Esophagus squamous epithelium (tissue), 5 donors: ENCODE measurements at places on chromosomes 5 and 9. TPM values are rescaled to one million over a fixed set of nuclear protein-coding genes. Genes with fewer than 3 reads are reported as not detected.

GRCh38 chr9:131715906-131716305, 24.0 kb downstream of the RAPGEF1 start:
- H3K27me3 ChIP-seq: no peaks in the 10 kb centered on the region
- H3K36me3 ChIP-seq: peaks cover 2% of the 10 kb centered on the region
- H3K4me1 ChIP-seq: peaks cover 78% of the 10 kb centered on the region
- peak overlapping the region; percentile 20 for H3K27ac ChIP-seq

DNA sequence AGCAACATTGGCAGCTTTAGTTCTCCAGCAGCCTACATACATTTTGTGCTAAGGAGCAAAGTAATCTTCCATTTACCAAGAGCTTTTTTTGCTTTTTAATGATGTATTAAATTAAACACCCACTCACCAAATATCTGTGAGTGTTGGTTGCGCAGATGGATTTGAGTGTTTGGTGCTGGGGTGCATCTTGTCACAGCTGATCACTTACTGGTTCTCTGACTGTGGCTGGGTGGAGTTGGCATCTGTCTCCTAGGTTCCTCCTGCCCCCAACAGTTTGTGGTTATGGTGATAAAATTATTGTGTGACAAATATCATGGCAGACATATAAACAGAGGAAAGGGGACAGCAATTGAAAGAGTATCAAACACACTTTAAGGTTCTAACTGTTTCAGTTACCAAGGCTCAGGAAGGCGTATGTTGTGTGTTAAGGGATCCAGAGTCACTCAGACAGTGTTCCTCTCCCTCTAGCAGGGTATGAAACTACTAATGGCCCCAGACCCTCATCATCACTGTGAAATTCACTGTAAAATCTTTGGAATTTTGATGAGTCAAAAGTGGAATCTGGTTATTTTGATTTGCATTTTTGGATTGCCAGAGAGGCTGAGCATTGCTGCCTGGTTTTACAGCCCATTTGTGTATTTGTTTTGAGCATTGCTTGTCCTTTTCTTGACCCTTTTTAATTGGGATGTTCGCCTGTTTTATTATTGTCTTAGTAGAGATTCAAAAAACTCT, 81.7 kb downstream of the PDE8B start:
- H3K36me3 ChIP-seq: no peaks in the 10 kb centered on the region
- H3K27ac ChIP-seq: no peak overlapping the region
- no peak overlapping the region for H3K4me3 ChIP-seq
- no peaks in the 10 kb centered on the region for H3K4me1 ChIP-seq

- no peak overlapping the region for H3K27ac ChIP-seq
- DNase-seq: no peak
- H3K4me3 ChIP-seq: no peak overlapping the region
- H3K36me3 ChIP-seq: no peaks in the 10 kb centered on the region
- H3K4me1 ChIP-seq: no peaks in the 10 kb centered on the region
Observed at GRCh38 chr5:6066016-6066415, 312.3 kb downstream of the MED10 start.

GRCh38 chr9:85738509-85738908, 3.2 kb downstream of the AGTPBP1 start:
- no peaks in the 10 kb centered on the region for H3K36me3 ChIP-seq
- no peak overlapping the region for H3K27ac ChIP-seq
- no peak for DNase-seq

DNA sequence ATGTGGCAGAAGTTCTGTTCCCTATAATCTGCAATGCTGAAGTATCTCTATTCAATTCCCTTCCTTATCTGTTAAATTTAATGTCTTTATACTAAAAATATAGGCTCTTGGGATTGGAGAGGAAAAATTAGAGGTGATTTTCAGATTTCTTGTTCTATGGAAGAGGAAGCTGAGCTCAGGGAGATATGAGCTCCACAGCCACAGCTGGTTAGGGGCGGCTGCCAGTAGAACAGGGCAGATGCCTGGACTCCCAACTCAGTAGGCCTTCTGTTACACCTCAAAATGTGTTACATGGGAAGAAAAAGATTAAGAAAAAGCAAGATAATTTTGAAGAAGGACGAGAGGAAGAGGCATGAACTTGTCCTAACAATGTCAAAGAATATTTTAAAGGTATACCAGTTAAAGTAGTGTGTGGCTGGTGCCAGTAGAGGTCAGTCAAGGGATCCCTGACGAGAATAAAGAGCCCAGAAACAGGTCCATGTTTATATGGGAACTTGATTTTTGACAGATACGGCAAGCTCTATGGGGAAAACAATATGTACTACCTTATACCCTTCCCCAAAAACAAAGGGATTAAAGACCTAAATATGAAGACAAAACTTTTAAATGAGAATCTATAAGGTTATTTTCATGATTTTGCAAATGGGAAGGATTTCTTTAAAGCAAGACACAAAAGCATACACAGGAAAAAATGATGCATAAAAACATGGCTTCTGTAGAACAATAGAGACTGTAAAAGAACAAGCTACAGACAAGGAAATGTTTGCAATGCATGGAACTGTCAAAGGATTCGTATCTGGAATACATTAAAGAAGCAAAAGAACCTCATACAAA, 28.7 kb downstream of the DNAJC21 start:
- no peaks in the 10 kb centered on the region for H3K36me3 ChIP-seq
- H3K27me3 ChIP-seq: no peaks in the 10 kb centered on the region
- no peaks in the 10 kb centered on the region for H3K4me1 ChIP-seq
- DNase-seq: no peak

GRCh38 chr9:19229595-19230354, 718 bp upstream of the DENND4C start:
- peak; percentile 31 for DNase-seq
- no peaks in the 10 kb centered on the region for H3K27me3 ChIP-seq
- peak overlapping the region; percentile 98 for H3K4me3 ChIP-seq
- peak overlapping the region; percentile 95 for H3K27ac ChIP-seq
- peaks cover 5% of the 10 kb centered on the region for H3K36me3 ChIP-seq
- peaks cover 39% of the 10 kb centered on the region for H3K4me1 ChIP-seq

GRCh38 chr9:4167079-4167671, 132.7 kb downstream of the GLIS3 start:
- H3K27ac ChIP-seq: no peak overlapping the region
- no peak overlapping the region for H3K4me3 ChIP-seq
- peaks cover 5% of the 10 kb centered on the region for H3K4me1 ChIP-seq

GRCh38 chr5:58834242-58835225, 251.7 kb downstream of the RAB3C start:
- H3K27me3 ChIP-seq: no peaks in the 10 kb centered on the region
- no peaks in the 10 kb centered on the region for H3K36me3 ChIP-seq
- no peak overlapping the region for H3K4me3 ChIP-seq
- H3K4me1 ChIP-seq: no peaks in the 10 kb centered on the region
- DNase-seq: no peak
- no peak overlapping the region for H3K27ac ChIP-seq

DNA sequence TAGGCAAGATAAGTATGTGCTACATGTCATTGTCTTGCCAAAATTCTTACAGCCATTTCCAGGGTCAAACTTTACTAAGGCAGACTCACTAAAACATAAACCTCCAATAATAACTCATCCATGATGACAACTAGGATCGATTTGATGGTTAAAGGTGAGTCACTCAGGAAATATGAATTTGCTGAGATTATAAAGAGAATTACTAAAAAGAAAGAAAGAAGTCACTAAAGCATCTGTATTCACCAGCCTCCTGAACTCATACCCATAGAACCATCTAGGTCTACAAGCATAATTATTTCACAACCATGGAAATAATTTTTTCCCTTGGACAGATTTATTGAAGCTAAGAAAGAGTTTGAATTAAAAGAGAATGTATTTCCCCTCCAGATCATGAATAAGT, 258.6 kb downstream of the TLE1 start:
- no peaks in the 10 kb centered on the region for H3K36me3 ChIP-seq
- H3K27ac ChIP-seq: no peak overlapping the region
- no peaks in the 10 kb centered on the region for H3K4me1 ChIP-seq
- DNase-seq: no peak
- no peaks in the 10 kb centered on the region for H3K27me3 ChIP-seq
- H3K4me3 ChIP-seq: no peak overlapping the region

GRCh38 chr9:86500667-86501435, 146.6 kb upstream of the TUT7 start:
- no peak overlapping the region for H3K4me3 ChIP-seq
- H3K4me1 ChIP-seq: no peaks in the 10 kb centered on the region
- no peak overlapping the region for H3K27ac ChIP-seq
- no peaks in the 10 kb centered on the region for H3K27me3 ChIP-seq
- no peaks in the 10 kb centered on the region for H3K36me3 ChIP-seq

GRCh38 chr9:106376689-106377088, 486.3 kb upstream of the ZNF462 start:
- H3K4me1 ChIP-seq: no peaks in the 10 kb centered on the region
- DNase-seq: no peak
- H3K4me3 ChIP-seq: no peak overlapping the region
- H3K27ac ChIP-seq: no peak overlapping the region
- no peaks in the 10 kb centered on the region for H3K27me3 ChIP-seq
- no peaks in the 10 kb centered on the region for H3K36me3 ChIP-seq

The CLIC3 gene
- total RNA-seq: 94.8 TPM

The C9orf40 gene
- 2.5 TPM for total RNA-seq

The TAF1L gene
- not detected for total RNA-seq

The MYMK gene
- not detected for total RNA-seq

The MUSK gene
- total RNA-seq: 10.1 TPM

The STPG3 gene
- not detected for total RNA-seq

The NKD2 gene
- 1.2 TPM for total RNA-seq

The GDF9 gene
- total RNA-seq: not detected
